IPS DF 19.7 (cell line): ENCODE measurements at places on chromosomes 6 and 20.

DNA sequence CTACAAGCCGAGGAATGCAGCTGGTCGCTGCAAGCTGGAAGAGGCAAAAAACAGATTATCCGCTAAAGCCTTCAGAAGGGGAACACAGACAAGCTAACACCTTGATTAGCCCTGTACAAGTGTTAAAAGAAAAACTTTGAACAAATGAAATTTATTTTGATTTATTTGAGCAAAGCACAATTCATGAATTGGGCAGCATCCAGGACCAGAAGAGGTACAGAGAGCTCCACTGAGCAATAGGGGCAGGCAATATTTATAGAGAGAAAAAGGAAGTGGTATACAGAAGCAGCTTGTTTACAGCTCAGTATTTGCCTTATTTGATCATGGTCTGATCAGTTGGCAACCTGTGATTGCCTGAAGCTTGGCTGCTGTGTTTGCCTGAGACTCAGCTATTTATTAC, 17.6 kb downstream of the HLA-DOB start:
- DNase-seq: no peak

DNA sequence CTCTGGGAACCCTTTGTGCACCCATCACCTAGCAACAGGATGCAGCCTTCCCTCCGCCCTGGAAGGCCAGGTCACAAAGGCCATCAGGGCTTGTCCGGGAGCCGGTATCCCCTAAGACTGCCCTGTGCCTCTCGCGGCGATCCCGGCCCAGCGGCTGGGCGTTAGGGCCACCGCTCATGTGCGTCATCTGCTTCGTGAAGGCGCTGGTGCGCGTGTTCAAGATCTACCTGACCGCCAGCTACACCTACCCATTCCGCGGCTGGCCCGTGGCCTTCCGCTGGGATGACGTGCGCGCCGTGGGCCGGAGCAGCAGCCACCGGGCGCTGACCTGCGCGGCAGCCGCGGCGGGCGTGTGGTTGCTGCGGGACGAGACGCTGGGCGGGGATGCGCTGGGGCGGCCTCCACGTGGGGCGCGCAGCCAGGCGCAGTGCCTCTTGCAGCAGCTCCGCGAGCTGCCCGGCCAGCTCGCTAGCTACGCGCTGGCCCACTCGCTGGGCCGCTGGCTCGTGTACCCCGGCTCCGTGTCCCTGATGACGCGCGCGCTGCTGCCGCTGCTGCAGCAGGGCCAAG, at the start of gene ABHD16B:
Gene ABHD16B, plus strand, starts transcription at position 134 of the 570 bp plus-strand sequence. Its CDS starts 43 bp downstream, at position 177.
- DNase-seq: no peak

DNA sequence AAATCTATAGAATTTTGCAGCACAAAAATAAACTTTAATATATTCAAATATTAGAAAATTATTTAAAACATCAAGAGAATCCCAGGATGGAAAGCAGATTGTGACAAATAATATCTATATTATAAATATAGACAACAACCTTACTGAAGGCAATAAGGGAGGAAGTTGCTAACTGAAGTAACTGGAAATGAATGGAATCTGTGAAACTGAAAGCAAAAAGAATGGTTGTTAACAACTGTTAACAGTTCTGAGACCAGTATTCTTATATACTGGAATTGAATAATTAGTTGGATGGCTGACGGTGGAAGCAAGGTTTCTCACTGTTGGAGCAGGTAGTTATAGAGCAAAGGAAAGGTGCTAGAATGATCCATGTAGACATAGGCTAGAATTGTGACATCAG, 220.4 kb downstream of the PLCB1 start:
- DNase-seq: no peak

DNA sequence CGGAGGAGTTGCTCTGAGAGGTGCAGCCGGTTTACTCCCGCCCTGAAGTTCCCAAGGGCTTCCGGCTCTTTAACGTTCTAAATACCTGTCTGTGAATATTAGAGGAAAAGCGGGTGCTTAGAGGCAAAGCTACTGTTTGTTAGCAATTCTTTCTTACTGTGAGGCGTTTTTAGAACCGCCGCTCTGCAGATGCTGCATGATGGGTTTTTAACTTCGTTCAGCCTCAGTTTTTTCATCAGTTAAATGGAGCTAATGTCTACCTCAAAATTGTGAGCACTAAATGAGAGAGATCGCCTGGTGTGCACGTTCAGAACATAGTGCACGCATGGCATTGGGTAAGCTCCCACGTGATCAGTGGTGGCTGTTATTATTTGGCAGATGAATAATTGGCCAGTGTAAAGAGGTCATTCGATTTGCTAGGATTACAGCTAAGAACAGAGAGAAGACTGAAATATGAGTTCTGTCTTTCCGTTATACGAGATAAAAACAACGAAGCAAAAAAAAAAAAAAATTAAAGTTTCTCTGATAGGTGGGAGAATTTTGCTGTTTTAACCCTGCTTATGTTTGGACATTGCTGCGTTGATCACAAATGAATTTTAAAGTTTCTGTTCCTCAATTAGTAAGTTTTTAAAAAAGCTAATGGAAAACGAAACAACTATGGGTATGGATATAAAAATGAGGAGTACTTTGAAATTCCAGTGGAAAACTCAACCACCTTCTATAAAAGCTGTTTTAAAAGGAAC, 660 bp upstream of the TFB1M start:
- DNase-seq: no peak

DNA sequence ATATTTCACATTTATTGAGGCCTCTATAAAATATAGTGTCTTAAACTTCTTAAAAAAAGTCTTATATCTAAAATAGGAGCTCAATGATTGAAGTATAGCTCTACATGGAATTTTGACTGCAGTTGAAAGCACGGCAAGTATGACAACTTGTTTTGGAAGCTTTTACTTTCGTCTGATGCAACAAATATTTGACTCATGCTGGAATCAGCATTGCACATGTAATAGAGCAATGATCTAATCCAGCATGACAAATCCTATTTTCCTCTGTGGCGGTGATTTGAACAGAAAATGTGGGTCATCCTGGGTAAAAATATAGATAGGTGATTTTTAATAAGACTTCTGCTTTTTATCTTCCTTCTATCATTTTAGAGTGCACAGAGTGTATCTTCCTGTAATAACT, 111.6 kb downstream of the TINAG start:
- DNase-seq: no peak

DNA sequence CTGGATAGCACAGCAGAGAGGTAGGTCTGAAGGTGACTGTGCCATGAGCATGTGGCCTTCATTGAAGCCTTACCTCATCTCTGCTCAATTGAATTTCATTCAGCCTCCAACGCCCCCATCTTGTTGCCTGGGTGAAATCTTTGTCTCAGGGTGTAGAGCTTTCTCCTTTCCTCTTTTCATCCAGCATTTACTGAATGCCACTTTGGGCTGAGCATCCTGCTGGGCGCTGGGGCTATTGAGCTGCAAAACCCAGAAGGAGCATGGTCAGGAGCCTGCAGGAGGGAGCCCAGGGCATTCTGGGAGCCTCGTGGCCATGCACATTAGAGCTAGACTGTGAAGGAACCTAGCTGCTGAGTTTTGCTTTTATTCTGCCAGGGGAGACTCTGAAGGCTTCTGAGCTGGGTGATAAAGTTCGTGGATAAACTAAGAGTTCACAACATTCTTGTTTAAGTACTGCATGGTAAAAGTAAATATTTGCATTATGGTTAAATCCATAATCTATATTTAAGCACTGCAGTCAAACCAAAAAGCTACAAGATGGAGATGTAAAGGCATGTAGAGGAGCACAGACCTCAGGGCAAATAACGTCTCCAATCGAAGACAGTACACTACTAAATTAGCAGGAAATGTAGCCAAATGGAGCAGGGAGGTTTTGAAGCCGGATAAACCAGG, 13.2 kb upstream of the ASXL1 start:
- DNase-seq: no peak

GRCh38 chr6:15586503-15586902, 76.3 kb downstream of the DTNBP1 start:
- no peak for DNase-seq
